ENCODE measurements at places on chromosomes 11 and 22.

DNA sequence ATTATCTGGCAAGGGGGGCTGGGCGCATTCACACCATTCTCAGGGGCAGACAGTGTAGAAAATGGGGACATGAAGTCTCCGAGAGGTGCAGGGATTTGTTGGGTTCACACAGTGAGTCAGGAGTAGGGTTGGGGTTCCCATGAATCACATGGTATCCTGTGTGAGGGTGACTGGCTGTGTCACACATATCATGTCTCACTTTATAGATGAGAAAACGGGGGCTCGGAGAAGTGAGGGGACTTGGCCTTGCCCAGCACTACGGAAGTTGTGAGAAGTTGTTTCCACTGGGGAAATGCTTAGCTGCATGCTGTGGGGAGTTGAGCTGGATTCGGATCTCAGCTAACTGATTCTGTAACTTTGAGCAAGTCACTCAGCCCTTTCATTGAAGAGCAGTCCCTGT lies 4.2 kb downstream of the GAL3ST3 start:
- no peak for DNase-seq

DNA sequence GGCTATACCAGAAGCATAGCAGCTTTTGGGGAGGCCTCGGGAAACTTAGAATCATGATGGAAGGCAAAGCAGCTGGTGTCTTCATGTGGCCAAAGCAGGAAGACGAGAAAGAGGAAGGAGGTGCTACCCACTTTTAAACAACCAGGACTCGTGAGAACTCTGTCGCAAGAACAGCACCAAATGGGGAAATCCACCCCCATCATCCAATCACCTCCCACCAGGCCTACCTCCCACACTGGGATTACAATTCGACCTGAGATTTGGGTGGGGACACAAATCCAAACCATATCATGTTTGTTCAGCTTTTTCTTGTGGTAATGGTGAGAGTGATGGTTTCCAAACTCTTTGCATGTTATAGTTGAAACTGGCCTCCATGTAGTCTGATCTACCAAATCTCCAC lies 32.5 kb upstream of the OR10D3 start:
- no peak for DNase-seq

GRCh38 chr22:42444077-42444904 lies 12.1 kb upstream of the NFAM1 start:
- peak; percentile 89 for DNase-seq

GRCh38 chr11:128717516-128717915 lies 23.6 kb downstream of the FLI1 start:
- no peak for DNase-seq

DNA sequence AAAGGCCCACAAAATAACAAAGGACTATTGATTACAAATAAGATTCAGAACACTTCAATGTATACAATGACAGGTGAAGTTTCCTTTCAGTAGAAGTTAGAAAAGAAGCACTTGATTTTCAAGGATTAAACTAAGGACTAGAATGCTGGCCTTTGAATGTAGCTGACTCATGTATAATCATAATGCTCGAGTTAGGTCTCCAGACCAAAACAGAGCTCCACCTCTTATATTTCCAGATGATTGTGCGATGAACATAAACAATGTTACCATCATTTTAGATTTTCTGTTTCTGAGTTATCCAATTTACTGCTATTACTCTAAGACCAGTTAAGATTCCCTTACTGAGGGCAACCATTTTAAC lies 40.4 kb upstream of the RAPSN start:
- DNase-seq, result no peak

GRCh38 chr11:14819596-14819995 lies 72.4 kb downstream of the CYP2R1 start:
- DNase-seq, result no peak

- no peak for DNase-seq
Observed at GRCh38 chr11:103744496-103745153, 291.8 kb upstream of the DDI1 start.

GRCh38 chr22:42805998-42806830 lies 50.9 kb downstream of the ARFGAP3 start:
- DNase-seq, result no peak

DNA sequence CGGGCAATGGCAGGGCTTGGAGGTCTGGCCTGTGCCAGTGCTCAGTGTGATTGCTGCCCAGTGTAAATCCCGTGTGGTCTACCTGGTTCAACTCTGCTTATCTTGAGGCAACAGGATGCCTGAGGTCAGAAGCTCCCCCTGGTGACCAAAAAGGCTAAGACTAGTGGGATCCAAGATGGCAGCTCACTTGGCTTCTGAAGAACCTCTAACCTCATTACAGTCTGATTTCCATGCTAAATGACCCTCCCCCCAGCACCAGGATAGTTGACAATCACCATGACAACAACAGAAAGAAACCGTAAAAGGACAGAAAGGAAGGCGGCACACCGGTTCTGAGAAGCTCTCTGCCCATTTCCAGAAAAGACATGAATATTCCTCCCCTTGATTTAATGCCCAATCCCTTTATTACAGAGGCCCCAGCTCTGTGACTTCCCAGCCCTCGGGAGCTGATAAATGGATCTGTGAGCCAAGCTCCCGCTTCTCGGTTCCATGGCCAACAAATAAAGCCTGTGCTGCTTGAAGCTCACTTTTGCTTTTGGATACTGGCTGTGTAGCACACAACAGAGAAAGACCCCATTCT lies 398.4 kb downstream of the CTTN start:
- no peak for DNase-seq

- no peak for DNase-seq
Observed at GRCh38 chr11:26078231-26078821, 253.6 kb upstream of the ANO3 start.

- DNase-seq, result no peak
Observed at GRCh38 chr11:99494065-99494464, 473.3 kb downstream of the CNTN5 start.

DNA sequence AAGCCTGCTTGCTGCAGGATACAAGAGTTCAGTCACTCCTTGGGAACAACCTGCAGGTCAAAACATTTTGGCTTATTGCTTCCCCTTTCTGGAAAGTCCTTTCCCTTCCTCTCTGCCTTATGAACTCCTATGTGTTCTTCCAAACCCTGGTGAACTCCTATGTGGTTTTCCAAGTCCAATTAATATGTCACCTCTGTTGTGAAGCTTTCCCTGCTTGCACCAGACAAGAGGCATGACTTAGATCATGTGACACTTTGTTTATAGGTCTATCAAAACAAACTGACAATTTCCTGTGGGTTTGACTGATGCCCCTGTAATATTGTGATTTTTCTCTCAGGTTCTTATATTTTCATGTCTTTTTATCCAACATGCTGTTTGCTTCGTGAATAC lies 64.2 kb downstream of the ENDOD1 start:
- DNase-seq, result no peak

GRCh38 chr22:50027639-50028537 lies 15.3 kb upstream of the IL17REL start:
- DNase-seq, result no peak

DNA sequence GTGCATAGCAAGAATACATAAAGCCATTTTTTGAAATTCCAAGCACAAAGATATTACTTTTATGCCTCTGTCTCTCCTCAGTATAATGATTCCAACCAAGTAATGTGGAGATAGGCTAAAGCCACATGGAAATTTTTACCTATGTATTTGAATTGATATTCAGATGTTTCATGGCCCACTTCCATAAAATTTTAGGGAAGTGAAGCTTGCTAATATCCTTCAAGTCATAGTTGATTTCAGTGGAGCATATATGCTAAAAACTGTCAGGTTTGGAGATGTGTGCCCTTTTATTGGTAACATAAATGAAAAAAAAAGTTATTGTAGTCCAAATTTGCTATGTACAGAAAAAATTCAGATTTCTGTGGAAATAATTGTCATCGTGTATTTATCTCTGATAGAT lies 12.3 kb downstream of the MS4A4E start:
- no peak for DNase-seq
